ENCODE measurements at places on chromosomes 2 and 18. TPM values are rescaled to one million over a fixed set of nuclear protein-coding genes. Genes with fewer than 3 reads are reported as not detected.

- no peak for DNase-seq
- no peak overlapping the region for H3K4me3 ChIP-seq
- peaks cover 2% of the 10 kb centered on the region for H3K36me3 ChIP-seq
- no peaks in the 10 kb centered on the region for H3K27me3 ChIP-seq
Measured at GRCh38 chr2:34416856-34417255, 817.8 kb upstream of the FAM98A start.

DNA sequence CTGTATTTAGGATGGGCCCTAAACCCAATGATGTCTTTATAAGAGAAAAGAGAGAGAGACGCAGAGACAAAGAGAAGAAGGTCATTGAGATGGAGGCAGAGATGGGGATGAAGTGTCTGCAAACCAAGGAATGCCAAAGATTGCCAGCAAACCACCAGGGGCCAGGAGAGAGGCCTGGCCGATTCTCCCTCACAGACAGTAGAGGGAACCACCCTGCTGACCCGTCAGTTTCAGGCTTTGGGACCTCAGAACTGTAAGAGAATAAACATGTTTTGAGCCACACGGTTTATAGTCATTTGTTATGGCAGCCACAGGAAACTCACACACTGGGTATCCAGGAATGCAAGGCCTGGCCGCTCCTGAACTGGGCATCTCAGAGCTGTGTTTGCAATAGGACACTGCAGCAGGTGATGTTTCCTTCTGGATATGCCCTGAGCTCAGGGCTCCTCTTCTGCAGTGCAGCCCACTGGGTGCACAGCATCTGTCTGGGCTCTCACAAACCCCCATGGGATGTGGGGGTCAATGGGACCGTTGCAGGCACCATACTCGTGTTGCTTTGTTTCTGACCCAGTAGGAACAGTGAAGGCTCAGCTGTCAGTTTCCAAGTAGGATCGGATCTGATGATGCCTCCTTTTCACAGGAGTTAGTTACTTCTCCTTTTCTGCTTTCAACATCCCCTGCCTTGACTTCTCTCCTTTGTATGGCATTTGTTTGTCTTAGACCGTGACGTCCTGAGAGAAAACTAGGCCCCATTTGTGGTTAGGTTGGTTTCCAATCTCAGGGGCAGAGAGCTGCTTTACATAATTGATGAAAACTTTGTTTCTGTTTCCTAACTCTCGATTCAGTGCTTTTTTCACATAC, 20.8 kb downstream of the PTPN18 start:
- H3K4me1 ChIP-seq = peaks cover under 1% of the 10 kb centered on the region
- no peaks in the 10 kb centered on the region for H3K36me3 ChIP-seq
- no peak overlapping the region for H3K27ac ChIP-seq
- DNase-seq = peak; percentile 44
- H3K4me3 ChIP-seq = no peak overlapping the region

- H3K4me3 ChIP-seq = no peak overlapping the region
- H3K4me1 ChIP-seq = peaks cover 11% of the 10 kb centered on the region
- no peak overlapping the region for H3K27ac ChIP-seq
- H3K27me3 ChIP-seq = peaks cover 27% of the 10 kb centered on the region
Measured at GRCh38 chr18:26705757-26706156, 157.4 kb upstream of the KCTD1 start.

Gene GLI2
- 53.6 TPM for total RNA-seq

Gene NAT8
- not detected for total RNA-seq

Gene EML6
- total RNA-seq = 6.2 TPM

DNA sequence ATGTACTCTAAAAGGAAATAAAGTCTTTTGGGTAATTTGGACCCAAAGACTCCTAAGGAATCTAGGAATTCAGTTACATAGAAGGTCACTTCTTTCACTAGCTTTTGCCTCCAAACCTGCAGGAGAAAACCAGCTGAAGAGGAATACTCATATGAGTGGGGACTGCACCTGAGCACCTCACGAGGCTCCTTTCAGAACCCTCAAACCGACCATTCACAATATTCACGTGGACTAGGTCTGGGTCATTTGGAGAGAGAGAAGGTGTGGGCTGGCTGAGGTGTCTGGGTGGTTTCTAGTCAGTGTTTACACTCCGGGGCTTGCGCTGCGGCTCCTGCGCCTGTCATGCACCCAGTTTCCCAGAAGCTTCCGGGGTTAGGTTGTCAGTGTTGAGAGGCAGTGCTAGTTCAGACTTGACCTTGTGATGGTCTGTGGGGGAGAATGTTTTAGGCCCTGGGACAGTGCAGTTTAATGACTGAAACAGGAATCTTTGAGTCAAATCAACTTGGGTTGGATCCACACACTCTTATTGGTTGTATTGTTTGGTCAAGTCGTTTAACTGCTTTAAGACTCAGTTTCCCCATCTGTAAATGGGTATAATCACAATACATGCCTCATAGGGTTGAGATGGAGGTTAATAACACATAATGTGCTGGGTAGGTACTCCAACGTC, 78.4 kb downstream of the LIMS1 start:
- H3K4me1 ChIP-seq = 0 out of 2 replicates have a peak, but pooled peaks cover 3% of the 10 kb centered on the region
- H3K27me3 ChIP-seq = no peaks in the 10 kb centered on the region
- H3K36me3 ChIP-seq = no peaks in the 10 kb centered on the region
- H3K4me3 ChIP-seq = no peak overlapping the region
- DNase-seq = no peak
- H3K27ac ChIP-seq = no peak overlapping the region

DNA sequence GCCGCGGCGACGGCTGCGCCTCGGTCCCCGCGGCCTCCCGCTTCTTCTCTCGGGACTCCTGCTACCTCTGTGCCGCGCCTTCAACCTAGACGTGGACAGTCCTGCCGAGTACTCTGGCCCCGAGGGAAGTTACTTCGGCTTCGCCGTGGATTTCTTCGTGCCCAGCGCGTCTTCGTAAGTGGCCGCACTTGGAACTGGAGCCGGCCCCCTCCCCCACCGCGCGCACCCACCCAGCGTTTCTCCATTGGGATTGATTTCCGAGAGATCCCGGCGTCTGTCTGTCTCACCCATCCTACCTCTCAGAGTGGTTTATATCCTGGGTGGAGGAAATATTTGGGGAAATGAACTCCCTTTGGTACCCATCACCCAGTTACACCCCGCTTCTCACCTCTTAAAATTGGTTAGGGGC, 498 bp downstream of the ITGAV start:
- peak overlapping the region; percentile 92 for H3K4me3 ChIP-seq
- no peaks in the 10 kb centered on the region for H3K27me3 ChIP-seq
- no peaks in the 10 kb centered on the region for H3K36me3 ChIP-seq
- peaks cover 13% of the 10 kb centered on the region for H3K4me1 ChIP-seq

GRCh38 chr2:223008162-223008561, 43.8 kb upstream of the KCNE4 start:
- H3K27ac ChIP-seq = no peak overlapping the region
- no peak overlapping the region for H3K4me3 ChIP-seq
- H3K4me1 ChIP-seq = no peaks in the 10 kb centered on the region
- H3K36me3 ChIP-seq = no peaks in the 10 kb centered on the region
- DNase-seq = no peak

- no peak overlapping the region for H3K4me3 ChIP-seq
- H3K27me3 ChIP-seq = no peaks in the 10 kb centered on the region
- H3K27ac ChIP-seq = no peak overlapping the region
- no peak for DNase-seq
- H3K36me3 ChIP-seq = no peaks in the 10 kb centered on the region
- H3K4me1 ChIP-seq = peaks cover 6% of the 10 kb centered on the region
Measured at GRCh38 chr2:202541137-202541536, 93.6 kb upstream of the FAM117B start.

DNA sequence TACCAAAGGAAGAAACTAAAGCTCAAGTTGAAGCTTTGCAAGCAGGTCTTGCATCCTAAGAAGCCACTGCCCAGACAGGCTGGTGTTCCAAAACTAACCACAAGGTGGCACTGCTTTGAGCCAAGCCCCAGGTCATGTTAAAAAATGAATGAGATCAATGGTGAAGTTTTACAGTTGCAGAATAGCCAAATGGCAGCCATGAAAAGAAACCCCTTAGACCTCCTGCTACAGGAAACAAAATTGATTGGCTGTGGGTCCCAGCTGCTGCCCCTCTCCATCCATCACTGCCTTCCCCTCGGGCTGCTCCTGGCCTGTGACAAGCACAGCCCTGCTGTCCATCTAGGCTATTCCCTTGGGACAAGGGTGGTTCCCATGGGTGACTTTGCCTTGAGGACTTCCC, 20.7 kb upstream of the MREG start:
- peak; percentile 84 for DNase-seq
- H3K27ac ChIP-seq = no peak overlapping the region
- H3K4me3 ChIP-seq = no peak overlapping the region

GRCh38 chr2:172070936-172071335, 14.4 kb upstream of the DLX1 start:
- H3K4me3 ChIP-seq = no peak overlapping the region
- no peaks in the 10 kb centered on the region for H3K36me3 ChIP-seq
- H3K27me3 ChIP-seq = no peaks in the 10 kb centered on the region
- H3K27ac ChIP-seq = no peak overlapping the region
- H3K4me1 ChIP-seq = no peaks in the 10 kb centered on the region

DNA sequence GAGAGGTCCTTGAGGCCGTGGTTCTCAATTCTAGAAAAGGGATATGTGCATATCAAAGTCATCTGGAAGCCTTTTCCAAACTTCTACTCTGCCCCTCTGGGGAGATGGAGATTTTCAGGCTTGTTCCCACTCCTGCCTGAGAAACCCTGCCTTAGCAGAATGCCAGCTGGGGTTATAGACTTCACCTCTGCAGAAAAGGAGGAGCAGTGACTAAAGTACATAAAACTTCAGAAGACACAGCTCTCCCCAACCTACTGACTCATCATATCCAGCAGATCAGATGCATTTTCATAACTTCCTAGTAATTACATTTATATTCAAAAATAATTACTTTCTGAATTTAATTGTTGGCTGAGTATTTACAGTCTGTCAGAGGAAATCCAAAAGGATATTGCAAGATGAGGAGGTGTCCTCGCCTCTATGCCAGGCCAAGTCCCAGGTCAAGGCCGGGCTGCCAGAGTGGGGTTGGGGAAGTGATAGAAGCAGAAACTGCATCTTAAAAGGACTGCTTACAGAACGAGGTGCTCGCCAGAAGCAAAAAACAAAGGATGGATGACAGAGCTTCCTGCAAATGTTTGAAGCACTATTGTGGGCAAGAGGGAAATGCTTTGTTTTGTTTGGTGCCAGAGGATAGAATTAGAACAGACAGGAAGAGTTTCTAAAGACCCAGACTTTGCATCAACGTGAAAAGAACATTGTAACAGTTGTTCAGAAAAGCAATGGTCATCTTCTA, 75.6 kb upstream of the APCDD1 start:
- no peak overlapping the region for H3K27ac ChIP-seq
- H3K4me1 ChIP-seq = peaks cover 16% of the 10 kb centered on the region

DNA sequence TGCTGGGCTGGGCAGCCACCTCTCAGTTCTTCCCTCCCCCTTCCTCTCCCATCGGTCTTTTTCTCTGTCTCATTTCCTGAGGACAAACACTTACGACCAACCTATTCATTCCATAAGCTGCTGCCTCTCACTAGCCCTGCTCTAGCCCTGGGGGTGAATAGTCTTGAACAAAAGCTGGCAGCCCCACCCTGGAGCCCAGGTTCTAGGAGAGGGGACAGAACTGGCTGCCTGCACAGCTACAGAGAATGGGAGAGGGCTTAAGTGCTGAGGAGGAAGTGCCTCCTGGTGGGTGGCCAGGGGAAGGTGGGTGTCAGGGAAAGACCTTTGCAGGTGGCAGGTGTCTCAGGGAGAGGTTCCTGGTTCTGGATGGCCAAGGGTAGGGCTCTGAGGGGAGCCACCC, 22.8 kb downstream of the ANO7 start:
- DNase-seq = no peak
- peaks cover 6% of the 10 kb centered on the region for H3K4me1 ChIP-seq
- no peak overlapping the region for H3K27ac ChIP-seq

Gene VWC2L
- total RNA-seq = not detected

Gene PRR30
- total RNA-seq = not detected

Gene HOXD8
- not detected for total RNA-seq

DNA sequence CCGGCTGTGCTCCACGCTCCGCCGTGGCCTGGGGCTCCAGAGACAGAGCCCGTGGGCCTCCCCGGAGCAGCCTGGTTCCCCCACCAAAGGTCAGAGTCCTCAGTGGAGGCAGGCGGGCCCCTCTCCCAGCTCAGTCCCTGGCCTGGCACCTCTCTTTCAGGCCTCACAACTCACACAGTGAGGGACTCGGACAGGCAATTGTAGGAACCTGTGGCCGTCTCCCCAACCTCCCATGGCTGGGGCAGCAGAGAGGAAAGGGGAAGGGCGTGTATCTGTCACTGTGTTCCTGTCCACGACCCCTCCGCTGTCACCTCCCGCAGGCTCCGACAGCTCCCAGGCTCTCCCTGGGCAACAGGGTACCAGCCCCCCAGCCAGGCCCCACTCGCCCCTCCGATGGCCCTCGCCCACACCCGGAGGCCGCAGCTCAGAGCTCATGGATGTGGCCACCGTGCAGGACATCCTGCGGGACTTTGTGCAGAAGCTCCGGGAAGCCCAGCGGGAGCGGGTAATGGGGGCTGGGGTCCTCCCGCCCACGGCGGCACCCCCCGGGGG, 32.4 kb upstream of the SNED1 start:
- no peak for DNase-seq
- H3K36me3 ChIP-seq = no peaks in the 10 kb centered on the region
- no peaks in the 10 kb centered on the region for H3K27me3 ChIP-seq
- no peak overlapping the region for H3K4me3 ChIP-seq
- H3K27ac ChIP-seq = no peak overlapping the region
- no peaks in the 10 kb centered on the region for H3K4me1 ChIP-seq

DNA sequence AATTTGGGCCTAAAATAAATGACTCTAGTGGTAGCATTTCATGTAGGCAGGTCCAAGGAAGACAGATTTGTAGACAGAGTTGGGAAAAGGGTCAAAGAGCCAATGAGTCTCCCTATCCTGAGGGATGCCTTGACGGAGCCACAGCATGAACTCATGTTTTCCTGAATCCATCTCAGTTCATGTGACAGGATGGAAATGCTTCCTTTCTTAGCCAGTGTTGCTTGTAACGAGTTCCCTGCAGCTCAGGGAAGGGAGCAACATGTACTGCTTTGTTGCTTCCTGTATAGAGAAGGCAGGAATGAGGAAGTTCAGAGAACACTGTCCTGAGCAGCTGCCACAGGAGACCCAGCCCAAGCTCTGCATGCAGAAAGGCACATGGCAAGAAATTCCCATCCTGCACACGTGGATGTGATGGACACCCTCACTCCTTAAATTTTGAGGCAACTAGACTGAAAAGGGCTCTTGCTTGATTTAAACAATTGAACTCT, 27.9 kb downstream of the TMEM17 start:
- no peaks in the 10 kb centered on the region for H3K27me3 ChIP-seq
- no peak for DNase-seq
- H3K4me1 ChIP-seq = peaks cover 18% of the 10 kb centered on the region
- no peak overlapping the region for H3K4me3 ChIP-seq
- no peaks in the 10 kb centered on the region for H3K36me3 ChIP-seq
- H3K27ac ChIP-seq = no peak overlapping the region

DNA sequence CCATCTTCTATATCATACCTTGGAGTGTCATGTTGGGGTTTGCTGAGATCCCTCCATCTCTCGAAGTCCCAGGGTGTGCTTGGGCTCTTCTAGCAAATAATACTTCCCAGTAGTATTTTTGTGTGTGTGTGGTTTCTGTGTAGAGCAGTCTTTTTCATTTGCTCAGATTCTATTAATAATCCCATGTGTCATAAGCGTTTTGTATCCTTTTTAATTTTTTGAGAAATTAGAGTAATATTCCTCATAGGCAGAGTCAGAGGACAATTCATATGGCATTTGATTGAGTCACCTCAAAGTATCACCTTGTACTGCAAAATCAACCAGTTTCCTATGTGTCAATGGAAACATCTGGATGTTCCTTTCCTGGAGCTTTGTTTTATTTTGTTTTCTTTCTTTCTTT, 37.4 kb upstream of the PPP1R1C start:
- no peak overlapping the region for H3K27ac ChIP-seq
- no peaks in the 10 kb centered on the region for H3K27me3 ChIP-seq
- no peak for DNase-seq
- H3K4me3 ChIP-seq = no peak overlapping the region

Gene C2orf72
- 1.3 TPM for total RNA-seq
